ENCODE measurements at places on chromosomes 4 and X. TPM values are rescaled to one million over a fixed set of nuclear protein-coding genes. Genes with fewer than 3 reads are reported as not detected.

SULT1B1 gene
- total RNA-seq = not detected

RNF128 gene
- total RNA-seq = 0.20 TPM

BEX2 gene
- 8.9 TPM for total RNA-seq

HGFAC gene
- total RNA-seq = not detected

AFAP1 gene
- 38.8 TPM for total RNA-seq

SLC16A2 gene
- total RNA-seq = 56.5 TPM

TMEM31 gene
- not detected for total RNA-seq

STOX2 gene
- total RNA-seq = under 0.01 TPM

ART3 gene
- not detected for total RNA-seq

CDK16 gene
- 156 TPM for total RNA-seq
